ENCODE measurements at places on chromosomes 16 and 17.

- DNase-seq: no peak
These were observed 81.6 kb upstream of the CBX4 start for GRCh38 chr17:79920751-79921410.

GRCh38 chr17:18146980-18147379, 36.6 kb upstream of the ALKBH5 start:
- DNase-seq: no peak

- no peak for DNase-seq
These were observed 139.6 kb downstream of the HS3ST3A1 start for GRCh38 chr17:13462146-13462545.

GRCh38 chr17:63682441-63682840, 17.5 kb downstream of the LIMD2 start:
- no peak for DNase-seq

DNA sequence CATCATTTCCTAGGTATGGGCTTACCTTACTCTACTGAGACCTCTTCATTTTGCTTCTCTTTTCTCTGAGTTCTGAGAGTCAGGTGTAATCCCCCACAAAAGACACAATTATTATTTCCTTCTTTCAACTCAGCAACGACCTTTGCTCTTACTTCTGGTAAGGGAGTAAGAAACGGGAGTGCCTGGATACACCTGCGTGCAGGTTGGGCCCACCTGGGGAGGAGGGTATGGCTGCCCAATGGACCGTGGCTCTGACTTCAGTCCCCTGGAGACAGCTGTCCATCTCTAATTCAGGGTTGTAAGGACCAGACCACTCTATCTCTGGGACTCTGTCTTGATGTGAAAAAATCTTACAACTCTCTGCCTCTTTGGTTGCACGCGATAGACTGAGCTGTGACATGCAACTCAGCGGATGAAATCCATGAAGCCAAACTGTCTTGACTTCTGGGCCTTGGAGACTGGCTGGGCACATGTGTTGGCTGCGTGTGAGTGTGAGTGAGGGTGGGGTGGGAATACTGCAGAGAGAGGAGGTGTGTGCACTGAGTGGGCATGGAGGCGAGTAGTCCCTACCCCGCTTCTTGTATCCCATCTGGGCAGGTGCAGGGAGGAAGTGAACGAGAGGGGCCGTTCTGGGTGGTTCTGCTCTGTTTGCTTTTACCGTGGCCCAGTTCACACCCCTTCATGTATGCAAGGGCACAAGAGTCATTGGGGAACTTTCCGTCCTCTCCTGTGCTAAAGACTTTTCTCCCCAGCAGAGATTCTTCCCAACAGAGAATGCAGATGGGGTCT, 1.2 kb downstream of the TMEM238L start:
- no peak for DNase-seq

DNA sequence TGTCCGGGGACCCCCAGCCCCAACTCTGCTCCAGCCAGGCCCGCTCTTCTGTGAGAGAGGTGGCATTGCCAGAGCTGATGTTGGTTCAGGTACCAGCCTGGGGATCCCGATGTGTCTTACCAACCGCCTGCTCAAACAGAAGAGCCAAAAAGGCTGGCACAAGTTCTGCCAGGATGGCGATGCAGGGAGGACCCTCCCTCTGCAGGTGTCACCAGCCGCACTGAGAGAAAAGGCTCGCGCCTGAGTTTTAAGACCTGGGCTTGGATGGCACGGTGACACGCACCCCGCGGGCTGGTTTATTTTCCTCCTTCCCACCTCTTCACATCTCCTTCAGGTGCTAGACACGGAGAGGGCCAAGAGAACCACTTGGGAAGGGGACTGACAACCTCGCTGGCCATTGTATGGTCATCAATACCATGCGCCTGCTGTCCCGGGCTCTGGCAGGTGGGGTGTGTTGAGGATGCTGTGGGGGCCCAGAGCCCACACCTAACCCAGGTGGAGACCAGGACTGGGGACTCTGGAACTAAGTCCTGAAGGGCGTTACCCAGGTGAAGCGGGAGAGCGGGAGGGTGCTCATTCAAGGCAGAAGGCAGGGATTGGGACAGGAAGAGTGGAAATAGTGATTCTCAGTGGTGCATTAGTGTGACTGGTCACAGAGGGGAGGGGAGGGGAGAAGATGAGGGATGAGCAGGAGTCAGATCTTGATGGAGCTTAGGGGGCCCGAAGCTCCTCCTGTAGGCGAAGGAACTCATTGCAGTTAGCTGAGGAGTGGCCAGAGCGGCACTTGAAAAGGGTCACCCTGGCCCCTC, 16.3 kb downstream of the FOXJ1 start:
- no peak for DNase-seq

DNA sequence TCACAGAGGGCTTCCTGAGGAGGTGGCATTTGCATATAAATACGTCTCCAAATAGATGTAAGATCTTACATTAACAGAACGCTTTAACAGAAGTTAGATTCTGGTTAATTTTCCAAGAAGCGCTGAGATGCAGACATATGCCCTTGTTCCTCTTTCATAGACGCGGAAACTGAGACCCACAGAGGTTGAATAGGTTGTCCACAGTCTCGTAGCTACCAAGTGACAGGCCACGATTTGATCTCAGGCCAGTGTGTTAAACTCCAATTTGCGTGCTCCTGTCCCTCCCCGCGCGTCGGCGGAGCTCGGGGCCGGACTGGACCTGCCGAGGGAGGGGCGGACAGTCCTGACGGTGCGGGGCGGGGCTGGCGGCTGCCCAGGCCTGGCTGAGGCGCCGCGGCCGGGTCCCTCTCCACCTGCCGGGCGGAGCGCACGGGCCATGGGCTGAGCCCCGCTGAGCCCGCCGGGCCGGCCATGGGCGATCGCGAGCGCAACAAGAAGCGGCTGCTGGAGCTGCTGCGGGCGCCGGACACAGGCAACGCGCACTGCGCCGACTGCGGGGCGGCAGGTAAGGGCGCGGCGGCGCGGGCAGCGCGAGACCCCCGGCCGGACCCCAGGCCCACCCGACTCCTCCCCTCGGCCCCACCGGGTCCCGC, at the start of gene ADAP2:
TSS of gene ADAP2 (plus strand) at position 402 of the 653 bp plus-strand sequence. CDS start at position 472, 70 bp downstream.
- peak; percentile 49 for DNase-seq

DNA sequence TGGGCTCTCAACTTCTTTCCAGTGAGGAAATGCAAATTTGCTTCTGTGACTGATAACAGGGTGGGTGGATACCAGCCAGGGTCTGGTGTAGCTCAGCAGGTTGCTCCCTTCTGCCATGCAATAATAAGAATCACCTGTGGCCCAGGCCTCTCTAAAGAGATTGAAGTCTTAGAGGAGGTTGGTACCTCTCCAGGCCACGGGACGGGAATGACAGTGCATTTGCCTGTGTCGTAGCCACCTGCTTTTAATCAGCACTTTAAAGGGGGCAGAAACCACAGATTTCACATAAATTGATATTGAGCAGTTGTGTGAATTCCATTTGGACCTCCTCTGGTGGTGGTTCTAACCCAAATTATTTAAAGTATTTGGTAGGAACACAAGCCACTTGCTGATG, 246.9 kb downstream of the PRKCA start:
- DNase-seq: no peak

DNA sequence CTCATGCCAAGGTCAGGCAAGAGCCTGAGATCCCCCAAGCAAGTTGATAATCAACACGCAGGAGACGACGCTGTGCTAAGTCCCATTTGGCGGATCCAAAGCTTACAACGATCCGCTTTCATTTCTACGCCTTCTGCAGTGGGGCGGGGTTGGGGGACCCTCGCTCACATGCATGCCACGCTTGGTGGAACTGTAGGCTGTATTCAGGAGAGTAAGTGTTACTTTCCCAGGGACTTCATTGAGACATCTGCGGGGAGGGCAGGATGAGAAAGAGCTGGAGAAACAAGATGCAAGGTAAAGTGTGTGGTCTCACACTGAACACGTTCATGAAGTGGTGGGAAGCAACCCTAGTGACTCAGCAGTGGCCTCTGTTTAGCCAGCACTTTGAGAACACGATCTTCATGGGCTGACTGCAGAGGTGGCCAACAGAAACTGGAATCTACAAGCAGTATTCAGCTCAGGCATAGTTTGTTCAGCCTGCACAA, 100.5 kb downstream of the XYLT1 start:
- DNase-seq: no peak

GRCh38 chr17:8192070-8192815, 2.3 kb upstream of the BORCS6 start:
- DNase-seq: peak; percentile 77

GRCh38 chr16:48153774-48154173, 2.0 kb downstream of the ABCC12 start:
- no peak for DNase-seq

DNA sequence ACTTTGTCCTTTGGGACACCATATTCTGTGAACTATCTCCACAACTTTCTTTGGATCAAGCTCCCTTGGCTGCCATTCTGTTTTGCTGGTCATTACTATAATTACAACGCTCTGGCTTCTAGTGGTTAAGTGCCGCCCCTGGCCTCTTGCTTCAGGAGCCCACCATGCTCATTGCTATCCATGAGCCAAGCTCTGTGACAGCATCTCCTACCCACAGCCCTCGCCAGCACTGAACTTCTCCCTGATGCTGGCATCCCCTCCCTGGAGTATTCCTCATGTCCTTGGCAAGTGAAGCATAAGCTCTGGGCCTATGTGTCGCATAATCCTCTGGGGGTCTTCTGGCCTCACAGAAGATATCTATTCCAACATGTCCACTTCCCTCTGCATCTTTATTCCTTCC, 60.6 kb upstream of the DHX40 start:
- DNase-seq: no peak

DNA sequence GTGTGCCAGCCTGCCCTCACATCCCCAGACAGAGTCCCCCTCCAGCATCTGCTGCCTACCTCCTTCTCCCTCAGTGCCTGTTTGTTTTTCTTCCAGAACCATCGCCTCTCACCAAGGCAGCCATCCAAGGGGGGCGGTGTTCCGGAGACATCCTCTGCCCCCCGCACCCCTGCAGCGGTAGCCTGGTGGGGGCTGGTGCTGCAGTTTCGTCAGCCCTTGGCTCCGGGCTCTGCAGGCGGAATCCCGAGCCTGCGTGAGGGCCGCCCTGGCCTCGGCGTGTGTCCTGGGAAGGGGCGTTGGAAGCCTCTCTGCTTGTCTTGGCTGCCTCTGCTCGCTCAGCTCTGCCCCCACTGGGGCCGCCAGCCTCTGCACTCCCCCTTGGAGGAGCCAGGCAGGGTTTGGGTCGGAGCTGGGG, 126.0 kb upstream of the CIBAR2 start:
- DNase-seq: no peak

- DNase-seq: no peak
These were observed 113.4 kb upstream of the PMFBP1 start for GRCh38 chr16:72285324-72285723.

DNA sequence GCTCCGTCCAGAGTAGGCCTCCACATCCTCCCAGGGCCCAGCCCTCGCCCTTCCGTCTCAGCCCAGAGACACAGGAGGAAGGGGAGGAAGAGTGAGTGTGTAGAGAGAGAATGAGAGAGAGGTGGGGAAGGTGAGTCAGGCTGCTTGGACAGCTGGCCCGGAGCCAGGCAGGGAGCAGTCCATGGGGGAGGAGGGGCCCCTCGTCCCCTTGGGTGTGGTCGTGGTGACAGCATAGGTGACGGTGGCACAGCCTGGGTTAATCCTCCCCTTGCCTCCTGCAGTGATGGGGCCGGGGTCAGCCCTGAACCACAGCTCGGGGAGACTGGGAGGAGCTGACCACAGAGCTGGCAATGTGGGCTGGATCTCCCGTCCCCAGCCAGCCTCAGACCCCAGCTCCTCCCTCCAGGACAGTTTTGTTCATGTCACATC, 36.5 kb downstream of the FA2H start:
- DNase-seq: no peak

DNA sequence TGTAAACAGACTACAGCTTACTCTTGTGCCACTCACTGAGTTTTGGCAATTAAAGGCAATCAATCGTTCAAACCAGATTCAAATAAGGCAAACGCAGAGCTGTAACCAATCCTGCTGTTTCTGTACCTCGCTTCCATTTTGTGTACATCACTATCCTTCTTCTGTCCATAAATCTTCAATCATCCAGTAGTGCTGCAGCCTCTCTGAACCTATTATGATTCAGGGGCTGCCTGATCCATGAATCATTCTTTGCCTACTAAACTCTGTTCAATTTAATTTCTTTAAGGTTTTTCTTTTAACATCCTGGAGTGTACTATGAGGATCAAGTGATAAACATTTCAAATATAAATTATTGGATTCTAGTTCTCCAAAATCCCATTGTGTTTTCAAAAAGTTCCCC, 93.9 kb downstream of the CEP112 start:
- DNase-seq: no peak

GRCh38 chr16:56371660-56371937, 53.7 kb downstream of the AMFR start:
- DNase-seq: no peak

- DNase-seq: no peak
These were observed 66.2 kb downstream of the IRF8 start for GRCh38 chr16:85965125-85965524.

DNA sequence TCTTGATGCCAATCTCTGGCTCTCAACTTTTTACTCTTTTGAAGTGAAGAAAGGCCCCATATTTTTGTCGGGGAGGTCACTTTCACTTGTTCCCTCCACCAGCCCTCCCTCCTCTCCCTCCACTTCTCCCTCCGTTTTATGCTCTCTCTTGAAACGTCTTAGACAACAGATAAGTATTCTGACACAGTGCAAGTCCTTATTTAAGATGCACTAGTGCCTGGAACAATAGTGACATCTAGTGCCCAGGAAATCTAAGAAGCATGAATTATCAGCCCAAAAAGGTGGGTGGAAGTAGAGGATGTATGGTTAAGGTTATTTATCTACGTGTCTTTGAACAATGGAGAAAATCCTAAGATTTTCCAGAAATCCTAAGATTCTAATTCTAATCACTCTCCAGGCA, 17.9 kb downstream of the PSME3IP1 start:
- no peak for DNase-seq

GRCh38 chr16:47876511-47876910, 279.3 kb downstream of the ABCC12 start:
- no peak for DNase-seq

DNA sequence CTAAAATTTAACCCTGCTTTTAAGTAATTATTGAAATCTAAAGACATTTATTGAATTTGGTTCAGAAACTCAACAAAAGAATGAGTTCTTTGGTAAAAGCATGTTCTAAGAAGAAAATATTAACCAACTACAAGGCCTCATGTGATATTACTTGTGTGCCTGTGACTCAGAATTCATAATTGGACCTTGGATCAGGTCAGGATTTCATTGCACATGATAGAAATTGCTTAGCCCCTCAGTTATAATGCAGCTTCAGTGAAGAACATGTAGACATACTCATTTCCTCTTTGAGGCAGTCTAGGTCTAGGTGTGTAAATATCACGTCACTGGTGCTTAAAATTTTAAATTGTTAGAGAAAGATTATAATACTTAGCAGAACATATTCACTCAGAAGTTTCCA, 410.0 kb upstream of the SOX9 start:
- no peak for DNase-seq
